Panc1 (cell line): ENCODE measurements at places on chromosomes 16 and 17. TPM values are rescaled to one million over a fixed set of nuclear protein-coding genes. Genes with fewer than 3 reads are reported as not detected.

The NLK gene
- 28.0 TPM for total RNA-seq

The GPRC5B gene
- 10.4 TPM for total RNA-seq

The ACE gene
- total RNA-seq = 4.5 TPM

The C16orf89 gene
- total RNA-seq = not detected

The CDH11 gene
- 0.64 TPM for total RNA-seq

The KSR1 gene
- total RNA-seq = 21.7 TPM

The KATNIP gene
- 36.7 TPM for total RNA-seq

The P2RX1 gene
- not detected for total RNA-seq

The ADAM11 gene
- 3.5 TPM for total RNA-seq
